ENCODE measurements at places on chromosomes 7 and 10.

DNA sequence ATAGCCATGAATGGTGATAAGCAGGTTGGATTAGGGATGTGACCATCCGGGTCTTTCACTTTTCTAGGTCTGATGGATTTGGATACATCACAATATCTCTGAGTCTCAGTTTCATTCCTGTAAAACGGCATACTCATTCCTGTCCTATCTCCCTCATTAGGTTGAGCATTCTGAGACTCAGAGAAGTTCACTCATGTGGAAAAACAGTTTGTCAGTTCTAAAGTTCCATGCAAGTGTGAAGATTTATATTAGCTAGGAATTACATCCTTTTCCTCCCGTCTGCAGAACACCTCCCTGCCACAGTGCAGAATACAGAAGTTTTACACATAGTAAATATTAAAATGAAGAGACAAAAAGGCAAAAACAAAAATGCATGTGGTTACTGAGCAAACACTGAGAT, 94.2 kb upstream of the SLC25A13 start:
- no peak for DNase-seq

- no peak for DNase-seq
These were observed 5.7 kb downstream of the SKAP2 start for GRCh38 chr7:26858735-26859134.

DNA sequence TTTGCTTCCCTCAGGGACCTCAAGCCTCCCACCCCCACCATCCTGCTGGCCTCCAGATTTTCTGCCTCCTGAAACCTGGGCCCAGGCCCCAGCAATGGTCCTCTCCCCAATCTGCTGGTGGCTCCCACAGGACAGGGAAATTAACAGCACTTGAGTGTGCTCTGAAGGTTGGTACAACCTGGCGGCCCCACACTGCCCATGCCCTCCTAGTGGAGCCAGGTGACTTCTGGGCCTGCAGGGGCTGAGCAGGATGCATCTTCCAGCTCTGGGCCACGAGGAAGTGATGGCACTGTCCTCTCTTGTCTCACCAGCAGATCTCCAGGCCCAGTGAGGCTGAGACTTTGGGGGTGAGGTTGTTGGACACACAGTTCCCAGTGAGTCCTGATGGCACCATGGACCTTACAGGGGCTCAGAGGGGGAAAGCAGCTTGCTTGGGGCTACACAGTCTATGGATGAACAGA, 3.6 kb upstream of the ZMIZ1 start:
- no peak for DNase-seq

DNA sequence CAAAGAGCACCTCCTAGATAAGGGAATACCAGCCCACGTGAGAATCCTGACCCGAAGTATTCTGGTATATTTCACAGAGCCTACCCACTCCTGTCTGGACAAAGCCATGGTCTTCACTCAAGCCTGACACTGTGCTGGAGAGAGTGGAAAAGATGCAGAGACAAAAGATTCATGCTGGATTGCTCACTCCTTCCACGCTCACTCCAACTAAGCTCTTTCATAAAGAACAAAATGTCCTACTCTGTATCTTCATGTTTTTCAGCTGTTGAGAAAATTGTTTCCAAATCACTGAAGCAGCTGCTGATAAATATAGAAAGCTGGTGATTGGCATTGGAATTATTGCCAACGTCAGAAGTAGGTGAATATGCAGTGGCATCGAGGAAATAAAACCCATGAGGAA, 106.0 kb downstream of the ABLIM1 start:
- DNase-seq = no peak

- DNase-seq = no peak
These were observed at the start of gene NKX1-2 for GRCh38 chr10:124450012-124450782. Gene NKX1-2, minus strand, starts transcription at chr10:124450035. Its CDS starts 92 bp downstream, at chr10:124449943.

- peak; percentile 39 for DNase-seq
These were observed at the start of gene PLCE1 for GRCh38 chr10:93993782-93994437. Gene PLCE1, plus strand, starts transcription at chr10:93993931. Its CDS starts 37,116 bp downstream, at chr10:94031047.

DNA sequence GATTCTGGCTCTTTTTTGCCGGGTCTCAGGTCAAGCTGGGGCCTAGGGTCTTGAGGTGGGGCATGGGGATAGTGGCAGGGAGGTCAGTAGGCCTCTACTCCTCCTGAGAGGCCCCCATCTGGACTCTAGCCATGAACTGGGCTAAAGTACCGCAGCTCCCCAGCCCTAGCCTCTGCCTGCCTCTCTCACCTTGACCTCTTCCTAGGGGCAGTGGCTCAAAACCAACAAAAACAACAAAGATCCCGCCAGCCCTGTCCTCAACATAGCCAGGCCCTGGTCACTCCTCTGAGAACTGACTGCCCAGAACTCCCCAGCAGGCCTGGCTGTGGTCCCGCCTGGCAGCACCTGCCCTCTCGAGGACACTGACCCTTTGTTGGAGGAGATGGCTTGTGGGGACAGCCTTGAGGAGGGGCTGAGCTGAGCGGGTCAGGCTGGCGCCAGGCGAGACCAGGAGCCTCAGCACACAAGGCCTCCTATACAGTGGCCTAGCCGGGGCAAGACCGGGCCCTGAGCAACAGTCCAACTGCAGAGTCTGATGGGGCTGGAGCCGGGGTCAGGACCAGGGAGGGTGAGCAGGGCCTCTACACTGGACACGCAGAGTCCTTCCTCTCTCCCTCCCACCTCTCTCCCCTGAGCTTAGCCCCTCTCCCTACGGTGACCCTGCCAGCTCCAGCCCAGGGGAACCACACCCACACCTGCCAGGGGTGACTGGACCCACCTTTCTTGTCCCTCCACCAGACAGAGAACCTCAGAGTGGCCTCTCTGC, 11.6 kb upstream of the PPIF start:
- no peak for DNase-seq

DNA sequence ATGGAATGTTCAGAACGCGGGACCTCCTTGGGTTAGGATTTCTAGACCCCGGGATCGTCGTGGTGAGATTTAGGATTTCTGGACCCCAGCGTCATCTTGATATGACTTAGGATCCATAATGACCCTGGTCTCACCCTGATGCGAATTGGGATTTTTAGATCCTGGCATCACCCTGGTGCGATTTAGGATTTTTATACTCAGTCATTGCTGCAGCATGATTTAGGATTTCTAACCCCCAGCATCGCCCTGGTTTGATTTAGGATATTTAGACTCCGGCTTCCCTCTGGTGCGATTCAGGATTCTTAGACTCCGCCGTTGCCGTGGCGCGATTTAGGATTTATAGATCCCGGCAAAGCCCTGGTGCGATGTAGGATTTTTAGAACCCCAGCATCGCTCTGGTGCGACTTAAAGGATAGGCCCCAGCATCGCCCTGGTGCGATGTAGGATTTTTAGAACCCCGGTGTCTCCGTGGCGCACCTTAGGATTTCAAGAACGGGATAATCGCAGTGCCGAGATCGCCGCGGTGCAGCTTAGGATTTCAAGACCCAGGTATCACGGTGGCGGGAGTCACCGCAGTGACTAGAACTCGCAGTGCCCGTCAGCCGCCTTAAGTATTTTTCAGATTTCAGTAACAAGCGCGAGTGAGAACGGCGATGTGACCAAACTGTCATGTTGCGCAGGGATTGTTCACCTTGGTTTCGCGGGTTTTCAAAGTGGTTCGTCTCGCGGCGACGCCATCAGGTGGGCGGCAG, 814 bp downstream of the MEST start:
- no peak for DNase-seq

GRCh38 chr7:20470082-20470481, 139.4 kb downstream of the ITGB8 start:
- no peak for DNase-seq

DNA sequence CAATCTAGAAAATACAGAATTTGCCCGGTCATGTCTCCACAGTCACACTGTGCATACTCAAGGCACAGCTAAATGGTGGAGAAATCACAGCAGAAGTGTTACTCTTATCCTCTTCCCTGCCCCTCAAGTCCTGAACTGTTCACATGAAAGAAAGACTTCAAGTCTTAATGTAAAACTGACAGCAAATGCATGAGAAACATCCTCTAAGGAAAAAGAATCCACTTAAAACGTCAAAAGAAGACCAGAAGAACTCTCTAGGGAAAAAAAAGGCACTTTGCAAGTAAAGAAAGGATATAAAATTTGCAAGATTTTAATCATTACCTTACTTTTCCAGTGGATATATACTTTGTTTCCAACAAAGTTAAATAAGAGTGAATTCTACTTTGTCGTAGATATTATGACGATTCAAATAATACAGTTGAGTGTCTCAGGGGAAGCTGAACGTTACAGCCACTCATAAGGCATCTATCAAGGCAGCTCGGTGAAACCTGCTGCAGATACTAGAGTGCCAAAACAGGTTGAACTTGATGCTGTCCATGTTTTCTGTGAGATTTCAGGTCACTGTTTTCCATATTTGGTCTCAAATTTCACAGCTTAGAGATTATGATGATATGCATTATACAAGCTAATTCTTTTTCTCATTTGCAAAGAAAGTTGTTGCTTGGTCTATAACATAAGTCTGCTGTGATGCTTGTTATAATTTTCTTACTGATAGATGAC, 155.0 kb downstream of the CTTNBP2 start:
- DNase-seq = no peak

DNA sequence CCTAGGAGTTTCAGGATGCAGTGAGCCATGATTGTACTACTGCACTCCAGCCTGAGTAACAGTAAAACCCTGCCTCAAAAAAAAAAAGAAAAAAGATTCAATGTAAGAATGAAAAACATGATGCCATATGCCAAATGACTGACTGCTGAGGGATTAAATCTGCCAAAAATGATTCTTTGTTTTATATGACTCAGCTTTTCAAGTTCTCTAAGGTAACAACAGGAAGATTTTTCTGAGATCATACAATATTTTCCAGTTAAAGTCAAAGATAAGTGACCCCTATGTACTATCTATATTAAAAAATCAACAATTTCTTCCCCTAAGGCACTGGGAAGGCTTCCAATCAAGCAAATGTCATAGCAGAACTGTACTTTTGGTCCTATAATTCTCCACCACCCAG, 271.2 kb upstream of the IMMP2L start:
- no peak for DNase-seq

- DNase-seq = peak; percentile 92
These were observed 59.9 kb upstream of the COBL start for GRCh38 chr7:51376420-51377092.
